ENCODE measurements at places on chromosomes 11 and 22.

DNA sequence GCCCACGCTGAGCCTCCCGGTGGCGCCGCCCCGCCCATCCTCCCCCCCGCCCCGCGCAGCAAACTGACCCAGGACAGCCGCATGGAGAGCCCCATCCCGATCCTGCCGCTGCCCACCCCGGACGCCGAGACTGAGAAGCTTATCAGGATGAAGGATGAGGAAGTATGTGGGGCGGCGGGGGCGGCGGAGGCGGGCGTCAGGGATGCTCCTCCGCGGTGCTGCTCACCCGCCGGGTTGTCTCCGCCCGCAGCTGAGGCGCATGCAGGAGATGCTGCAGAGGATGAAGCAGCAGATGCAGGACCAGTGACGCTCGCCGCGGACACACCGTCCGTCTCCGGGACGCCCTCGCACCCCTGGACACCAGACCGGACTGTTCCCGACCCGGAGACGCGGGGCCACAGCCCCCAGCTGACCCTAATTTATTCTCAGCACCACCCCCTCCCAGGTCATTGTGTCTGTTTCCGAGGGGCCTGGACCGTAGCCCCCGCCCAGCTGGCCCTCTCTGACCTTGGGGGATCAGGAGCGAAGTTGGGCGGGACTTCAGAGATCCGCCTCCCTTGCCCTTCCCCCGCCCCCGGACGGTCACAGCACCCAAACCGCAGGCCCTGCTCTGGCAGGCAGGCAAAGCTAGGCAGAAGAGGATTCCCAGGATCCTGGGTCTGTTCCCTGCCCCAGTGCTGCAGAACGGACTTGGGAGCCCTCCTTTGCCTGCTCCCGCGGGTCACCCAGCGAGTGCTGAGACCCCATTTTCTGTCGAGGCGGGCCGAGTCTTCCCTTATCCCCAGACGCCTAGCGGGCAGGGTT, 959 bp upstream of the GP1BB start:
- no peak for DNase-seq

DNA sequence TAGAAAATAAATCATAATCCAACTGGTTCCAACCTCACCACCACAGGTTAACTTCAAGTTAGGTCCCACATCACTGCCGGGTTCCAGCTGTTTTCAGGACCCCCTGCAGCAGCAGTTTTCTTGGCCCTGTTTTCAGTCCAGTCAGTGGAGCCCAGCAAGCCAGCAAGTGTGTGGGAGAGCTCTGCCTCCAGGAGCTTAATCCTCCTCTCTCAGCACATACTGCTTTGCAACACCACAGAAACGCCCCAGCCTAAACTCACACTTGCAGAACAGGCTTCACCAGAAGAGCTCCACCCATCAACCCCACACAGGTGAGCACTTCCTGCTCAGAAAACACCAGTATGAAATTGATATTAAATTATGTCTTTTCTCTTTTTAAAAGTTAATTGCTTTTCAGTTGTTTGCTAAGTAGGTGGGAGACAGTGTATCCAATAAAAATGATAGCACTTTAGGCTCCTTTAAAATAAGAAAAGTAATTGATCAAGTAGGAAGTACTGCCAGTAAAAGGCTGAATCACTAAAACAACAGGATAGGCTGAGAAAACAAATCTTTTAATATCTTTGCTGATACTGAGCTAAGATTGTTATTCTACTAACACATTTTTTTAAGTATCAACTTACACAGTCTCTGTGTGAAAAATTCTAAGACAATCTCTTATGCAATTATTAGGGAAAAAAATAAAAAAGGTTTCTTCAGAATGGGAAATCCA, 81.5 kb upstream of the TP53AIP1 start:
- no peak for DNase-seq

GRCh38 chr11:87022254-87022653, 15.5 kb upstream of the TMEM135 start:
- no peak for DNase-seq

DNA sequence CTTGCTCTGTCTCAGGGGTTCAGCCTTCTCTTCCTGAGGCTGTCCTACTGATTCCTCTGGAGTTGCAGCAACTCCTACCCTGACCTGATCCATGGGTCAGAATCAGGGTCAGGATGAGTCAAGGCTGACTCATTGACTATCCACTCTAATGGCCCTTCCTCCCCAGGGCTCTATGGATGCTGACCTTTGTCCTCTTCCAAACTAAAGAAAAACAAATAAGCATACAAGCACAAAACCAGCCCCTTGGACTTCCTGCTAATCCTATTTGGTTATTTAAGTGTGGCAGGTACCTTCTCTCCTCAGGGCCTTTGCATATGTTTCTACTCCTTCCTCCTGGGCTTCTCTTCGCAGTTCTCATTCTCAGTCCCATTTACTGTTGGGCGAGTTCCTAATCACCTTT, 204.5 kb upstream of the NAV2 start:
- DNase-seq, result no peak

DNA sequence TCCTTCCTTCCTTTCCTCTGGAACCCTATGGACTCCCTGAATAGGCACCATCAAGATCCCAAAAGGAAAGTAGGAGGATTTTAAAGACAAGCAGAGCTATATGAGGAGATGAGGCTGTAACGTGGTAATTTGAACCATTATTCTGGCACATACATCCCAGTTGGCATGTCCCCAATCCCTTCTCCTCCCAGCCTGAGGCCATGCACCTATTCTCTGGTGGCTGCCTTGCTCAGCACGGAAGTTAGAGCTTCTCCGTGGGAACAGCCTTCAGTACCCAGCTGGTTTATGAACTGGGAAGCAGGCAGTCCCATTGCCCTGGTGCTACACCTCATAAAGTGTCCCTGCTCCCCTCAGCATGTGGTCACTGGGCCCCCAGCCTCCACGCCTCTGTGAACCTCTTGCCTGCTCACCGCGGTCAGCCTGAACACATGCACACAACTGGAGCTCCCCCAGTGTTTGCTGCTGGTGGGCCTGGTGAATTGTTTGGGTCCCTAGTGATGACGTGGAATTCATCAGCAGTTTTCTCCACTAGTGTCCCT, 139.9 kb upstream of the PLET1 start:
- no peak for DNase-seq

DNA sequence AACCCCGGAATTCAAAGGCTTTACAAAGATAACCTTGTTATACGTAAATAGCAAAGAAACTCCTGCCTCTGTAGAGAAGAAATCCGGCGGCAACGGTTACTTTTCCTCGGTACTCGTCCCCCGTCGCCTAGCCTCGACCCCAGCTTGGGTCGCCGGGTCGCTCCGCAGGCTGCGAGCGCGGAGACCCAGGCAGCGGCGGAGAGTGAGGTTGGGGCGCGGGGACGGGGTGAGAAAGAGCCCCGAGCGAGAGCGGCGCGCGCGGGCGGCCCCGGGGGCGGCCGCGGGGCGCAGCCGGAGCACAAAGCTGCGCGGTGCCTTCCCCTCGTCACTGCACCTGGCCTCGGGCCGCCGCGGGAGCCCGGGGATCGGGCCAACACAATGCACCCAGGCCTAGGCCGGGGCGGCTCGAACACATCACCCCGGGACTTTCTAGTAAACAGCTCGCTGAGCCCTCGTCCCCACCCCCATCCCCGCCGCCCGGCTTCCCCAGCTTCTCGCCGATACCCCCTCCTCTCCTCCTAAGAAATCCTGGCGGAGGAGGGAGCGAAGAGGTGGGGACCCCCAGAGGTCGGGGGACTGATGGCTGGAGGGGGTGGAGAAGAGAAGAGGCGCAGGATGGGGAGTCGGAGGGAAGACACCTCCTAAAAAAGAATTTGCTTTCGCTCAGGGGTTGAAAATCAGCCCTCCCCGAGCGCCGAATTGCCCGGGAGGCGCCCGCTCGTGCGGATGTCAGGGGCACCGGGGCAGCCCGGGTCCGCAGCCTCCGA, 845 bp downstream of the MPPED2 start:
- peak; percentile 69 for DNase-seq

DNA sequence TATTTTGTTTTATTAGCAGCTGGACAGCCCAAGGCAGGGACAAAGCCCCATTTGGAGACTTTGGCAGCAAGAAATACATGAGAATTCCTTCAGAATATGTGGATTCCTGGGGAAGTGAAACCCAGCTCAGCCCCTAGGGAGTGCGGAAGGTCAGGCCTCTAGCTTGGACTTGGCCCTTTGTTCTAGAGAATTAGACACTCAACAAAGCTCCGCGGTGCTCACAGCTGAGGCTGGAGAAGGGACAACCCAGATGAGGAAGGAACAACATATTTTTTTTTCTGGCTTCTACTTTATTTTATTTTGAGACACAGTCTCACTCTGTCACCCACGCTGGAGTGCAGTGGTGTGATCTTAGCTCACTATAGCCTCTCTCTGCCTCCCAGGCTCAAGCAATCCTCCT, 44.7 kb upstream of the SEPTIN5 start:
- DNase-seq, result no peak

- peak; percentile 39 for DNase-seq
Observed at GRCh38 chr11:86800076-86800959, at the start of gene PRSS23. TSS of gene PRSS23 (plus strand) at chr11:86800542. CDS start at chr11:86807644, 7,102 bp downstream.

All from SJCRH30 (cell line).